Activated CD4-positive, alpha-beta memory T cell treated with anti-CD3 and anti-CD28 coated beads for 36 hours (primary cell): ENCODE measurements at places on chromosomes 2 and 18. TPM values are rescaled to one million over a fixed set of nuclear protein-coding genes. Genes with fewer than 3 reads are reported as not detected.

Gene KCNE4
- total RNA-seq = not detected

Gene HOXD9
- total RNA-seq = not detected

Gene ASXL3
- total RNA-seq = not detected

Gene IL1RN
- total RNA-seq = 9.8 TPM

Gene RSAD2
- 8.6 TPM for total RNA-seq

Gene DQX1
- 0.56 TPM for total RNA-seq

Gene DOCK10
- 139 TPM for total RNA-seq

Gene CCDC141
- total RNA-seq = 1.3 TPM

Gene LCT
- total RNA-seq = 0.02 TPM

Gene GPAT2
- 16.4 TPM for total RNA-seq

Gene NAGK
- total RNA-seq = 47.5 TPM

Gene CREG2
- total RNA-seq = not detected

Gene LDLRAD4
- total RNA-seq = 28.4 TPM

Gene TNFRSF11A
- 6.1 TPM for total RNA-seq

Gene SKA1
- total RNA-seq = 44.2 TPM

Gene C2orf78
- not detected for total RNA-seq

Gene LYG2
- total RNA-seq = not detected

Gene TTC39C
- total RNA-seq = 48.9 TPM

Gene IMP4
- 125 TPM for total RNA-seq

Gene PRSS56
- total RNA-seq = not detected

Gene ASB18
- not detected for total RNA-seq

Gene EMILIN2
- 20.1 TPM for total RNA-seq

Gene DSG4
- not detected for total RNA-seq

Gene ACADL
- not detected for total RNA-seq

Gene IL1R2
- 35.6 TPM for total RNA-seq

Gene POTEE
- total RNA-seq = 0.57 TPM

Gene SLC9A4
- total RNA-seq = 0.10 TPM

Gene VPS54
- 12.5 TPM for total RNA-seq

Gene DARS1
- total RNA-seq = 215 TPM

Gene SATB2
- 0.19 TPM for total RNA-seq

Gene ATP6V1C2
- total RNA-seq = not detected

Gene TRIM43
- total RNA-seq = not detected

Gene GYPC
- total RNA-seq = 123 TPM

Gene CCDC178
- not detected for total RNA-seq

Gene FSHR
- not detected for total RNA-seq

Gene GPR35
- 4.7 TPM for total RNA-seq

Gene ING5
- total RNA-seq = 35.7 TPM

Gene ABCB11
- total RNA-seq = not detected

Gene CD28
- 285 TPM for total RNA-seq

Gene POU3F3
- not detected for total RNA-seq

Gene MEP1B
- total RNA-seq = not detected

Gene PSTPIP2
- 15.2 TPM for total RNA-seq

Gene TCF23
- not detected for total RNA-seq

Gene ANKRD44
- 123 TPM for total RNA-seq

Gene UGT1A4
- not detected for total RNA-seq

Gene LOXL3
- 0.90 TPM for total RNA-seq

Gene ALPI
- total RNA-seq = not detected

Gene C2orf72
- total RNA-seq = 0.55 TPM

Gene ARHGAP15
- total RNA-seq = 70.2 TPM

Gene CNDP1
- not detected for total RNA-seq

Gene GTF2A1L
- total RNA-seq = not detected

Gene COL5A2
- total RNA-seq = 0.85 TPM

Gene EML4
- total RNA-seq = 69.8 TPM

Gene EVA1A
- not detected for total RNA-seq

Gene OXER1
- not detected for total RNA-seq

Gene ACMSD
- not detected for total RNA-seq
